BJ (cell line): ENCODE measurements at places on chromosomes 16 and 17.

- DNase-seq: no peak
Measured at GRCh38 chr16:53846971-53847370, 143.0 kb downstream of the FTO start.

DNA sequence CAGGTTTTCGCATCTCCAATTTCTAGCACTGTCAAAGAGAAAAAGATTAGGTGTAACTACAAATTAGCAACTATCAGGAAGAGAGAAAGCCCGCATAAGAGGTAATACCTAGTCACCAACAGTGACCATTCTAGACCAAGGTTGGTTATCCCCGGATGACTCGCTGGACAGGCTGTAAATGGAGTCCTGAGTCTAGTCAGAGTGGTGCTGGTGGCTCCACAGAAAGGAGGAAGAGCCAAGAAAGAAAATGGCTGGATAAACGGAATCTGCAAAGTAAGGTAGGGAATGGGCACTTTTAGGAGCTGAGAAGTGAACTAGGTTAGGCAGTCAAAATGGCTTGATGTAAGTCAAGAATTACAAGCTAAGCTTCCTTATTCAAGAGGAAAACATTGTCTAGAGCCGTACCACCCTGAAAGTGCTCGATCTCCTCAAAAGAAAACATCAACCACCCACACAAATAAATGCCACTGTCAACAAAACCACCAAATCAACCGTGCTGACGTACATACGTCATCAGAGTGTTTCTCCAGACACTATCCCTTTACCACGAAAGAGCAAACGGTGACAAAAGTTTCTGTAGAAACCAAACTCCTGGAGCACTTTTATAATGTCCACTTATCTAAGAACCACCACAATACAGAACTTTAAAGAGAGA lies 2.2 kb downstream of the GSPT1 start:
- no peak for DNase-seq

DNA sequence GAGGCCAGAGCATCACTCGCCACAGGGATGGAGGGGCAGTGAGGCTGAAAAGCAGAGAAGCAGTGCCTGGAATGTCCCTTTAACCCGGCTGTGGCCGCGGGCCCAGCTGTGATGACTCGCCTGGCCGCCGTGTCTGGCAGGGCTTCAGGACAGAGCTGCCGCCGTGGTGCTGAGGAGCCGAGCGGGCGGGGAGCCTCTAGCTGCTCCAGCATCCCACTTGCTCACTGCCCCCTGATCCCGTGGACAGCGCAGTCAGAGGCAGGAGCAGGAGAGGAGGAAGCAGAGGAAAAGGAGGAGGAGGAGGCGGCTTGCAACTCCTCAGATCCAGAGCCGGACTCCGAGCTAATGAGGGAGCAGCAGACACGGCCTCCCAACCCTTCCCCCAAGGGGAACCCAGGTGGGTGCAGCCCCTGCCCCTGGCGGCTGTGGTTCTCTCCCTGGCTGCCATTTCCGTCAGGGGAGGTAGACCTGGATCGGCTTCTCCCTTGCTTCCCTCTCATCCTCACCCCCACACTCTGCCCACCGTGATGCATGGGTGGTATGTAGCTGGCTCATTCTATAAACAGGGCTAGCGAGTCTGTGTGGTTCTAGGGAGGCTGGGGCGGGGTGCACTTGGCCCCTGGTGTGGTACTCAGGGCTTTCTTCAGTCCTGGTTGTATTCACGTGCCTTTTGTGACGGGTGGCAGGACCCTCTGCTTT lies 165.7 kb downstream of the CMIP start:
- no peak for DNase-seq

DNA sequence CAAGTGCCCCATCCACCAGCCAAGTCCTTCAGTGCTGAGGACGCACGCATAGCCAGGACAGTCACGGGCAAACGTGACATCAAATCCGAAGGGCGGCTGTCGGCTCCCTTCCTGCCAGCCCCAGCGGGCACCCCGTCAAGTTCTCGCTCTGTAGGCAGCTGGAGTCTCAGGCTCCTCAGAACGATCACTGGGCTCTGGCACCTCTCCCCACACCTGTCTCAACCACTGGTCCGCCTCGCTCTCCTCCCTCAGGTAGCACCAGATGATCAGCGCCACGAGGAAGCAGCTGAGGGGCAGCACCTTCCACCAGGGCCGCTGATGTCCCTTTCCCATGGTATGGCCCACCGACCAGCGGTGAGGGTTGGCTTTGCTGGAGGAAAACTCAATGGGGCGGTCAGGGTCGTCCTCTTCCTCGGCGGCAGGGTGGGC lies 422 bp downstream of the UQCC4 start:
- no peak for DNase-seq

GRCh38 chr17:69497161-69497560 lies 82.7 kb downstream of the MAP2K6 start:
- DNase-seq: no peak

DNA sequence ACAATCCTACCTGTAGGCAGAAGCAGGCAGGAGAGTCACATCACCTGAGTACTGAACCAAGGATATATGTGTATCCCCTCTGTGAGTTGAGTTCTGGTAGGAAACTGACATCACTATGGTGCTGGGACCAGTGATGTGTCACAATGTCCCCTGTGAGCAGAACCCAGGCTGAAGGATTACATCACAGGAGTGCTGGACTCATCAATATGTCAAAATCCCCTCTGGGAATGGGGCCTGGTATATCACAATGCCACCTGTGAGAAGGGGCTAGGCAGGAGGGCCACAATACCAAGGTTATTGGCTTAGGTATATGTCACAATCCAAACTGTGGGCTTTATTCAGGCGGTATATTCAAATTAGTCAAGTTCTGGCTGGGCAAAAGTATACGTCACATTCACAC lies 2098.3 kb downstream of the TP53TG3F start:
- DNase-seq: no peak

DNA sequence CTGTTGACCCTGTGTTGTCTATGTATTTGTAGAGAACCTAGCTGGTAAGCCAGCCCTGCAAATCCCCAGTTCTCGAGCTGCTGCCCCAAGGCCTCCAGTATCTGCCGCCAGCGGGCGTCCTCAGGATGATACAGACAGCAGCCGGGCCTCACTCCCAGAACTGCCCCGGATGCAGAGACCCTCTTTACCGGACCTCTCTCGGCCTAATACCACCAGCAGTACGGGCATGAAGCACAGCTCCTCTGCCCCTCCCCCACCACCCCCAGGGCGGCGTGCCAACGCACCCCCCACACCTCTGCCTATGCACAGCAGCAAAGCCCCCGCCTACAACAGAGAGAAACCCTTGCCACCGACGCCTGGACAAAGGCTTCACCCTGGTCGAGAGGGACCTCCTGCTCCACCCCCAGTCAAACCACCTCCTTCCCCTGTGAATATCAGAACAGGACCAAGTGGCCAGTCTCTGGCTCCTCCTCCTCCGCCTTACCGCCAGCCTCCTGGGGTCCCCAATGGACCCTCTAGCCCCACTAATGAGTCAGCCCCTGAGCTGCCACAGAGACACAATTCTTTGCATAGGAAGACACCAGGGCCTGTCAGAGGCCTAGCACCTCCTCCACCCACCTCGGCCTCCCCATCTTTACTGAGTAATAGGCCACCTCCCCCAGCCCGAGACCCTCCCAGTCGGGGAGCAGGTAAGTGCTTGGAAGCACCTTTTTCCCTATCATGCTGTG lies 23.1 kb upstream of the CDC6 start:
- no peak for DNase-seq

DNA sequence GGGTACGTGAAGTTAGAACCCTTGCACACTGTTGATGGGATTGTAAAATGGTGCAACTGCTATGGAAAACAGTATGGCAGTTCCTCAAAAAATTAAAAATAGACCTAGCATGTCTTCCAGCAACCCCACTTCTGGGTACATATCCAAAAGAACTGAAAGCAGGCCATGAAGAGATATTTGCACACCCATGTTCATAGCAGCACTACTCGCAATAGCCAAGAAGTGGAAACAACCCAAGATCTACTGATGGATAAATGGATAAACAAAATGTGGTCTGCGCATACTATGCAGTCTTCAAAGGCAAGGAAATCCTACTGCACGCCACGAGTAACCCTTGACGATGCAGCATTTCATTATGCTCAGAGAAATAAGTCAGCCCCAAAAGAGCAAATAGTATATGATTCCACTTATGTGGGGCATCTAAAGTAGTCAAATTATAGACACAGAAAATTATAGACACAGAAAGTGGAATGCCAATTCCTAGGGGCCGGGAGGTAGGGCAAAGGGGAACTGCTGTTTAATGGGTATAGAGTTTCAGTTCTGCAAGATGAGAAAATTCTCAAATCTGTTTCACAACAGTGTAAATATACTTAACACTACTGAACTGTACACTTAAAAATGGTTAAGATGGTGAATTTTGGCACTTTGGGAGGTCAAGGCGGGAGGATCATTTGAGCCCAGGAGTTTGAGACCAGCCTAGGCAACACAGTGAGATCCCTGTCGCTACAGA lies 17.2 kb downstream of the CORO7 start:
- no peak for DNase-seq

DNA sequence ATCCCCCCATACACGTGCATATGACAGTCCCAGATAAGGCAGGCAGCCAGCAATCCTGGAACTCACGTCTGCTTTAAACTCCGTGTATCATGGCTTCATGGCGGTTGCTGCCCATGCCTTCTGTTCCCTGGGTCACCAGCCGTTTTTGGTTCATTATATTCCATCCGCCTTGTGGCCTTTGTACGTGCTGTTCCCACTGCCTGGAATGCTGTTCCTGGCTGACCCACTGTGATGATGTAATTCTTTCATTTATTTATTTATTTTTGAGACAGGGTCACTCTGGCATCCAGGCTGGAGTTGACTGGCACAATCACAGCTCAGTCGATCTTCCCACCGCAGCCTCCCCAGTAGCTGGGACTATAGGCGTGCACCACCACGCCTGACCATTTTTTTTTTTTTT lies 136.7 kb upstream of the GSE1 start:
- no peak for DNase-seq

DNA sequence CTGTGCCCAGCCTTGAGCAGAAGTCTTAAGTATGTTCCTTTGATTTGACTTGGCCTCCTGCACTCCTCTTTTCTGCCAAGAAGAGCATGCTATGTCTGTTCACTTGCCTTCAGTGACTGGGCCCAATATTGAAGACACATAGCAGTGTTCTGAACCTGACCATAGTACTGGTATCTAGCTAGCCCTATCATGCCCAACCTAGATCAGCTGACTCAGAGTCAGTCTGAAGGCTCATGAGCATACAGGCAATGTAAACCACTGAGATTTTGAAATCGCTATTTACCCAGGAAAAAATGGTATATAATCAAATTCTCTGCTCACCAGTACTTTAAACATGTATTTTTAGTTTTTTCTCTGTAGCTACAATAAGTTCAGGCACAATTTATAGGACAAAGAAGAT lies 129.4 kb downstream of the TANC2 start:
- DNase-seq: no peak

- DNase-seq: no peak
Measured at GRCh38 chr16:85965125-85965524, 66.2 kb downstream of the IRF8 start.

DNA sequence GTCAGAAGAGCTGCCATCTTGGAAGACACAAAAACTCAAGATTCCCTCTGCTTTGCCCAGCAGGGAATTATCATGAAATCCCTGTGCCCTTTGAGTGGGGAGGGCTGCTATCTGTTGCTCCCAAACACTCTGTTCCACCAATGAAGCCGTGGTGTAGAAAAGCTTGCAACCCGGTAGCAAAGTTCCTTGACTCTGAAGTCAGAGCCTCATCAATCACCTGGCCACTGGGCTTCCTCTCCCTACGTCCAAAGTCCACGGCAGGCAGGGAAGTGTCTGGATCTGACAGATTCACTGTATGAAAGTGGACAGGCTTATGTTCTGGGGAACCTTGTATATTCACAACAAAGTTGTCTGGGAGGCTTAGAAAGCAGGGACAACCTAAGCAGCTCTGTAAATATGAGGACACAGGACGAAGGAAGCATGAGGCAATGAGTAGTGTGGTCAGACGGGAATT lies 343.3 kb downstream of the SLC39A11 start:
- DNase-seq: no peak

DNA sequence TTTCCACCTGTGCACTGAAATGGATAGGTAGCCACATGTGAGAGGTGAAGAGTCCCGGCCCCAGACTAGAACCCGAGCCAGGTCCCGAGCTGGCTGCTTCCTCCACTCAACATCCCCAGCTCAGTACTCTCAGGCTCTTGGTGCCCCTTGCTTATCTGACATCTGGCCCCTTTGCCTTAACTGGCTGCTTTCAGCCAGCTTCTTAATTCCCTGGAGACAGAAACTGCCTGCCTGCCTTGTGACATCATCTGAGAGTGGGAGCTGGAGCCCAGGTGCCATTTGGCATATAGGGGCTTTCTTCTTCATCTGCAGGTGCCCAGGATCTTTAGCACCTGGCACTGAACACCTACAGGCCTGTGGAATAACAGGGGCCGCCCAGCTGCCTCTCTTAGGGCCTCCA lies 8.9 kb downstream of the CHAD start:
- DNase-seq: no peak

- DNase-seq: peak; percentile 82
Measured at GRCh38 chr17:81328978-81329926, 34.1 kb upstream of the SLC38A10 start.

DNA sequence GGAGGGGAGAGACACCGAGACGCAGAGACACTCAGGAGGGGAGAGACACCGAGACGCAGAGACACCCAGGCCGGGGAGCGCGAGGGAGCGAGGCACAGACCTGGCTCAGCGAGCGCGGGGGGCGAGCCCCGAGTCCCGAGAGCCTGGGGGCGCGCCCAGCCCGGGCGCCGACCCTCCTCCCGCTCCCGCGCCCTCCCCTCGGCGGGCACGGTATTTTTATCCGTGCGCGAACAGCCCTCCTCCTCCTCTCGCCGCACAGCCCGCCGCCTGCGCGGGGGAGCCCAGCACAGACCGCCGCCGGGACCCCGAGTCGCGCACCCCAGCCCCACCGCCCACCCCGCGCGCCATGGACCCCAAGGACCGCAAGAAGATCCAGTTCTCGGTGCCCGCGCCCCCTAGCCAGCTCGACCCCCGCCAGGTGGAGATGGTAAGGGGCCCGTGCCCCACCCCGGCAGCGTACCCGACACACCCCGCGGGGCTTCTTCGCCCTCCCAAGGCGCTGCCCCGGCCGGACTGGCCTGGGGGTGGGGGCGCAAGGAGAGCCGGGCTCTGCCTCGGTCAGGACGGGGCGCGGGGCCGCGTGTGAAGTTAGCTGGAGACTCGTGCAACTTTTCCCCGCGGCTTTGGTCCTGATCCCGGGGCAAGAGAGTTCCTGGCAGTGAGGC lies 427 bp downstream of the PPP1R1B start:
- DNase-seq: no peak

DNA sequence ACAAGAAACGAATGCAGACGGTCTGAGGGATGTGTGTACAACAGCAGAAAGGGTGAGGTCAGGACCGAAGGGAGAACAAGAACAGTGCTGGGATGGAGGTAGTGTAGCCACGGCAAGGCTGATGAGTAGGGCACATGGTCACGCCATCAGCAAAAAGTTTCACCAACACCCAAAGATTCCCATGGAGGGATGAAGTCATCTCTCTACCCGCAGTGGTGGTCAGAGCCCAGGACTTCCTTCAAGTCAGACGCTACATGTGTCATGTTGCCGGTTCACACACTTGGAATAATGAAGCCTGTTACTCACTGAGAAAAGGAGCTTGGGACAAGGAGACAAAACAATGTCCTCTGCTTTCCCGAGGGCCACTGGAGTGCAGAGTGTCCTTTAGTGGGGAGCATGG lies 79.7 kb downstream of the SALL1 start:
- no peak for DNase-seq
